ENCODE measurements at places on chromosomes 1 and 21.
A peak's percentile ranks its signal among the peaks of the same experiment; 100 is the strongest.

GRCh38 chr1:86303041-86303690, 93.0 kb downstream of the ODF2L start:
- DNase-seq, result no peak

DNA sequence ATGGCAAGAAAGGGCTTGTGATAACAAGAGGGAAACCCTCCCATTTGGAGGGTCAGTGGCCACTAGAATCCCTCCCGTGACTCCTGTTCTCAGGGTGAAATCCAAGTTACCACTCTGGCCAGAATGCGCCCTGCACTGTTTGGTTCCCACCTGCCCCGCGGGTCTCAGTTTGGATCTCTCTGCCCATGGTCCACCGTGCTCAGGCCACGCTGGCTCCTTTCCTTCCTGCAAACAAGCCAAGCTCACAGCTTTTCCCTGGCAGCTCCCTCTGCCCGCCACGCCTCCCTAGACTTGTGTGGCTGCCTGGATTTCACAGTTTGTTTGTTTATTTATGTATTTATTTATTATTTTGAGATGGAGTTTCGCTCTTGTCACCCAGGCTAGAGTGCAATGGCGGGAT, 179.5 kb upstream of the VAMP3 start:
- DNase-seq, result no peak

GRCh38 chr1:225811622-225812487, 1.9 kb downstream of the EPHX1 start:
- DNase-seq, result peak; percentile 24

GRCh38 chr1:74689621-74690363, 16.2 kb upstream of the ERICH3 start:
- DNase-seq, result peak; percentile 73

DNA sequence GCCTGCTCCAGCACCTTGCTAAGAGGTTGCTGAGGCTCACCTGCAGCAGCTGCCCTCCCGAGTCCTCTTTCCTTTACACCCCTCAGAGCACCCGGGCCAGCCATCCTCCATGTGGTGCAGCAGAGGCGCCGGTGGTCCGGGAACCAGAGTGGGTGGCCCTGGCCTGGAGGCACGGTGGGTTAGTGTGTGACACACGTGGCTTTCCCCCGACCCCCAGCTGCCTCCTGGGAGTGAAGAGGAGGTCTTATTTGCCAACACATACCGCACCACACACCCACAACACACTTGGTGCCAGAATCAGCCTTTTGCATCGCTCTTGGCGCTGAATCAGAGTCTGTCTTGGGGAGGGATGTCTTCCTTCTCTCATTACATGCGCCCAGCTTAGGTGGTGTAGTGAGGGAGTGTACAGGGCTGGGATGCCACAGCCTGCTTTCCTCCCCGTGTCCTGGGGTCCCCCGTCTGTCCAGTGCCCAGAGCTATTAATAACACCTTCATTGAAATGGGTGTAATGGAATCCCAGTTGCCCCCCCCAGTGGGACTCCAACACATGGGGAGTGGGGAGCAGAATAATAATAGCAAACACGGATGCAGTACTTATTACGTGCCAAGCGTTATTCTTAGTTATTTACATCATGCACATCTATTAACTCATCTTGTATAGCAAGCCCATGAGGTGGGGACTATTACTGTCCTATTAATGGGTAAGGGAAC, 38.2 kb downstream of the MAPKAPK2 start:
- DNase-seq, result no peak

DNA sequence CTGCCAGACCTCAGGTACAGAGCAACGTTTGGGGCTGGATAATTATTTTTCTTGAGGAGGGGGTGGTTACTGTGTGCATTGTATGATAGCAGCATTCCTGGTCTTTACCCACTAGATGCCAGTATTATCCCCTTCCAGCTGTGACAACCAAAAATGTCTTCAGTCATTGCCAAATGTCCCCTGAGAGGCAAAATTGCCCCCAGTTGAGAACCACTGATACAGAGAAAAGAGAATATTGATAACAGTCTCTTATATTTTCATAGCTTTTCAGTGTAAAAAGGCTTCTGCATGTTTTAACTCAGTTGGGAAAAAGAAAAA, 51.8 kb upstream of the SYT14 start:
- peak; percentile 45 for DNase-seq

DNA sequence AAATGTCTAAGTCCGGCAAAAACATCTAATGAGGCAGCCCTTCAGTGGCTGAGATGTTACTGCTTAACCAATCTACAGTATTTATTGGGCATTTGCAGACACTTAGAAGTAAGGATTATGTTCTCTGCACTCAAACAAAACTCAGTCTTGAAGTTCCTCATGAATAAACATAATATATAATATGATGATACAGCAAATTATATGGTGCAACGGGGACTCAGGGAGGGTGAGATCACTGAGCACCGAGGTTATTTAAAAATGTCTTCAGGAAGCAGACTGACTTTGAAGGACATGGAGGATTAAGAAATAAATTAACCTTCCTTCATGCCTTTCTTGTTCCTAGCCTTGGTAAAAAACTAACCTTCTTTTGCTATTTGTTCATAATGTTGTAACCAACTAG, 27.9 kb downstream of the WDR64 start:
- no peak for DNase-seq

- DNase-seq, result no peak
Observed at GRCh38 chr1:10900251-10900651, 103.8 kb upstream of the CASZ1 start.

DNA sequence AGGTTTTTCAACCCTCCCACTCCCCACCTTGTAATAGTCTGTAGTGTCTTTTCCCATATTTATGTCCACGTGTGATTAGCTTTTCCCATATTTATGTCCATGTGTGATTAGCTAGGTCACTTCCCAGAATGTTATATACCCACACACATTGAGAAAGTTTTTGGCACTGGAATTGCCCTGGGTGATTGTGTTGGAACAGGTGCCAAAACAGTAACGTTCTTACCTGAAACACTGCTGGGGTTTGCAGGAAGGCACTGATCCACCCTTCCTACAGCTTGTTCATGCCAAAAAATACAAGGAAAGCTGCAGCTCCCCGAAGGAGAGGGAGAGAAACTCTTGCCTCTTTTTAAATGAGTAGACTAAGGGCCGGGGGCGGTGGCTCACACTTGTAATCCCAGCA, 68.0 kb upstream of the CXADR start:
- no peak for DNase-seq

GRCh38 chr1:82697965-82698364, 897.2 kb downstream of the ADGRL2 start:
- no peak for DNase-seq

- DNase-seq, result no peak
Observed at GRCh38 chr1:27201295-27201694, 33.1 kb upstream of the WDTC1 start.

DNA sequence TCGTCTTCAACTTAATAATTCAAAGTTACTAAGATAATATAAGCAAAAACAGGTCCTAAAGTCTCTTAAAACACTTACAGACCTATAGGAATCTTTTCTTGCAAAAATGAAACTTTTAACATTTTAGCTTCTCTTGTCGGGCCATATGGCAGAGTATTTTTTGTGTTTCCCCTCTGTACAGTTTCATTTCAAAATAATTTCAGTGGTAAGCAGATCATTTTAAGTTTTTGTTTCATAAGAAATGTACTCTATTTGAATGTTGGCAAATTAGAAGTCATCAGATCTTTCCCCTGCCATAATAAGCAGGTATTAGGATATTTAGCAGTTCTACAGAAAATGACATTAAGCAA, 37.9 kb downstream of the RGL1 start:
- no peak for DNase-seq

GRCh38 chr1:27406362-27406680, 13.9 kb downstream of the GPR3 start:
- no peak for DNase-seq

DNA sequence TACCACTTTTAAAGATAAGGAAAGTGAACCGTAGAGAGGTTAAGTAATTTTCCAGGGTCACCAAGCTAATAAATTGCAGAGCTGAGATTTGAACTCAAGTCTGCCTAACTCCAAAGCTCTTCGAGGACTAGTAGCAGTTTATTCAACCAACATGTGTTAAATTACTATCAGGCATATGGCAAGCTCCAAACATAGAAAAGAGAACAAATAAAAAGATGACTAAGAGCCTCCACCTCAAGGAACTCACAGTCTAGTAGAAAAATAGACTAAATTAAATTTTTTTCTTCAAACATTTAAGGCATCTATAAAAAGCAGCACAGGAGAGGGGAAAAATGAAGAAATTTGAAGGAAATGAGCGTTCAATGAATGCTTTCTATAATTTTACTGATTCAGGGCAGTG, 22.2 kb downstream of the SLC9C2 start:
- DNase-seq, result no peak

DNA sequence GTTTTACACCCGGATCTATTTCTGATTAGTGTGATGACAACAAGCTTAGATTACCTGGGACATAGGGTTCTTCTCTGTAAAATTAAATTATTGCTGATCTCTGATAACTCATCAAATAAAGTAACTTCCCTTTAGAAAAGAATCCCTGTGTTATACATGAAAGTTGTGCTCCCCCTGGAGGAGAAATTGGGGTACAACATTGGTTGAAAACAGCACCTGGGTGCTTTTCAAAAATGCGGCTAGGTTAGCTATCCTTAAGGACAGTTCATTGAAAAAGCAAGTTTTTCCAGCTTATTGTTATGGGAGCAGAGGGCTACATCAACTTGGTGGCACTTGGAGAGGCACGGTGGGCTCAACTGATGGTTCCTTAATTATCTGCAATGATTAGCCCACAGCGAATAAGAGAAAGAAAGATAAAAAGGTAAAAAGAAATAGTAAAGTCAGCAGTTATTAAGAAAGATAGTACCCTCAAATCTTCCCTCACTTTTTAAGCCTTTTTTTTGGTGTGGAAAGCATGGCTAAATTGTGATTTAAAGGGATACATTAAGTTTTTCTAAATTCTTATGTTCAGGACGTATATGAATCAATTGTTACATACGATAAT, 97.8 kb downstream of the FMN2 start:
- DNase-seq, result peak; percentile 26

- no peak for DNase-seq
Observed at GRCh38 chr1:1527092-1527816, 13.2 kb downstream of the TMEM240 start.
